Mesenchymal stem cell (in vitro differentiated cells and primary cell): ENCODE measurements at places on chromosomes 2 and 18.

GRCh38 chr2:20351555-20352229 lies 1.0 kb upstream of the PUM2 start:
- H3K36me3 ChIP-seq = peaks cover 3% of the 10 kb centered on the region
- no peak for DNase-seq
- H3K27me3 ChIP-seq = no peaks in the 10 kb centered on the region

- peaks cover 4% of the 10 kb centered on the region for H3K4me1 ChIP-seq
- H3K27me3 ChIP-seq = no peaks in the 10 kb centered on the region
- no peak overlapping the region for H3K4me3 ChIP-seq
These were observed 77.8 kb downstream of the CHRNA1 start for GRCh38 chr2:174686430-174686829.

GRCh38 chr2:161578998-161579397 lies 45.2 kb upstream of the SLC4A10 start:
- H3K27ac ChIP-seq = no peak overlapping the region
- no peak for DNase-seq
- peaks cover 4% of the 10 kb centered on the region for H3K27me3 ChIP-seq
- H3K4me1 ChIP-seq = no peaks in the 10 kb centered on the region

DNA sequence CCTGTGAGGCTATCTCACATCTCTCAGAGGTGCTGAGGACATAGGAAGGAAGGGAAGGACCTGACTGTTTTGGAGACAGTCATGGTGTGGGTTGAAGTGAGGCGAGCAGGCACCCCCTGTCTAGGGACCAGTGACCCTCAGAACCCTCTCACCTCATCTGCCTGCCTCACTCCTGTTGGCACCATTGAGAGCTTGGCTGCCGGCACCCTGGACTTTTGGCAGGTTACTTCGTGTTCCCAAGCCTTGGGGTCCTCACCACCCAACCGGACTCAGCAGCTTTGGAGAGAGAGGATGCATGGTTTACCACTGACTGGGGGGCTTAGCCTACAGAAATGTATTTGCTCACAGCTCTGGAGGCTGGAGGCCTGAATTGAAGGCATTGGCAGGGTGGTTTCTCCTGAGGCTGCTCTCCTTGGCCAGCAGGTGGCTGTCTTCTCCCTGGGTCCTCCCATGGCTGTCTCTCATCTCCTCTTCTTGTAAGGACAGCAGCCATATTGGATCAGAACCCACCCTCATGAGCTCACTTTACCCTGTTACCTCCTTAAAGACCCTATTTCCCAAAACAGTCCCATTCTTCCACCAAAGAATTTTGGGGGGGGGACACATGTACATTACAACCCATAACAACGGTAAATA lies 142.0 kb downstream of the TSN start:
- H3K27ac ChIP-seq = no peak overlapping the region
- H3K36me3 ChIP-seq = no peaks in the 10 kb centered on the region
- H3K4me3 ChIP-seq = no peak overlapping the region
- H3K4me1 ChIP-seq = peaks cover 3% of the 10 kb centered on the region
- peak; percentile 3 for DNase-seq

DNA sequence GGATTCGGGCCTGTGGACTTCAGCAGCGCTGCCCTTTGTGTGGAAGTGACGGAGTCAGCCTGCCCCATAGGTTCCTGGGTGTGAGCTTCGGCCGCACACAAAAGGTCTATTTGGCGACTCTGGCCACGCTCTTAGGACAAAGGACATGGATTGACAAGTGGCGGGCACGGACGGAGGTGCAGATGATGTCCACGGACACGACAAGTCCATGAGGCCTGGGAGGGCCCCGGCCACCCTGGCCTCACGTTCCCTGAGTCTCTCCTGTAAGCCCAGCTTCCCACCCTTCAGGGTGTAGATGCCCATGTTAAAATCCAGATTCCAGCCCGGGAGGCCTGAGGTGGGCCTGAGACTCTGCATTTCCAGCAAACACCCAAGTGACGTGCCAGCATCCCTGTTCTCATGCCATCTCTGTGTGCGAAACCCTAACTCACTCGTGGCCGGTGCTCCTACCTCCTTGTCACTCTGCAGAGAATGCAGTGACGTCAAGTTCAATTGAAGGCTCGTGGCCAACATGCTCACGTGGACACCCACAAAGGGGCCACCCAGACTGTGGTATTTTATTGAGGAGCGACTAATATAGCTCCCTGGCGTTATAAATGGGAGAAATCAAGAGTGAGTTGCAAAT lies 111.7 kb downstream of the RTP5 start:
- DNase-seq = no peak
- H3K27me3 ChIP-seq = peaks cover 21% of the 10 kb centered on the region
- H3K4me3 ChIP-seq = no peak overlapping the region

DNA sequence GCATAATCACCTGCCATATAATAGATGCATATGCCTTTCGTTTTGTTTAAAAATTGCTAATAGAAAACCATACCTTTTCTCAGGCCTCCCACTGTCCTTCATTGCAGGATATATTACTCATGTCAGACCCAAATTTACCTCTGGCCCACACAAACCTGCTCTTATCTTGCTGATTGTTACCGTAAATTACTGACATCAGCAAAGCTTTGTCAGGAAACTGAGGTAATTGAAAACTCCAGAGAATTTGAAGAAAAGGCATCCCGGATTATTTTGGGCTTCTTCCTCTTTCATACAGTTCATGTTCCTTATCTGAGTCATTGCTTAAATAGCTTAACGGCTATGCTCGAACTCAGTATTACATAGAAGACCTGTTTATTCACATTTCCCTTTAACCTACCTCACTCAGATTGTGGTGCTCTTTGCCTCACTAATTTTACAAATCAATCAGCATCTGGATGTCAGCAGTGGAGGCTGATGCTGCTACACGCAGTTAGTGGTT lies 145.7 kb downstream of the ZEB2 start:
- H3K4me1 ChIP-seq = peaks cover 4% of the 10 kb centered on the region
- H3K36me3 ChIP-seq = no peaks in the 10 kb centered on the region
- DNase-seq = peak; percentile 33
- no peaks in the 10 kb centered on the region for H3K27me3 ChIP-seq
- no peak overlapping the region for H3K27ac ChIP-seq

DNA sequence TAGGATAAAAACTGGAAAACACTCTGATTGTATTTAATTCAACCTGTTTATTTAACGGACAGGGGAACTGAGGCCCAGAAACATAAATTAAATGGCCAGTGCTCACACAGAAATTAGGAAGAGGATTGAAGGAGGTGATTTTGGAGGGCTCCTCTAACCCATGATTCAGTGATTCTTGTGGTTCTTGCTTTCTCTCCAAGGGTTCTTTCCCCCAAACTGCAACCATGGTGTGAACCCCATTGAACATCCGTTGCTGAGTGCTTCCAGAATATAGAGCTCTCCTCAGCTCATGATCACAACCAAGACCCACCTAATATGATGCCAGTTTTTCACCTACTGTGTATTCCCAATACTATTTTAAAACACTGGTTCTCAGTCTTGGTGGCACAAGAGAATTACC lies 41.4 kb downstream of the BMP10 start:
- peak overlapping the region; percentile 15 for H3K4me3 ChIP-seq
- peak overlapping the region; percentile 62 for H3K27ac ChIP-seq
- no peaks in the 10 kb centered on the region for H3K27me3 ChIP-seq
- H3K36me3 ChIP-seq = no peaks in the 10 kb centered on the region
- H3K4me1 ChIP-seq = peaks cover 16% of the 10 kb centered on the region

GRCh38 chr2:129879614-129880180 lies 99.8 kb upstream of the RAB6C start:
- peaks cover 22% of the 10 kb centered on the region for H3K27me3 ChIP-seq
- no peaks in the 10 kb centered on the region for H3K36me3 ChIP-seq
- DNase-seq = no peak
- H3K27ac ChIP-seq = no peak overlapping the region

DNA sequence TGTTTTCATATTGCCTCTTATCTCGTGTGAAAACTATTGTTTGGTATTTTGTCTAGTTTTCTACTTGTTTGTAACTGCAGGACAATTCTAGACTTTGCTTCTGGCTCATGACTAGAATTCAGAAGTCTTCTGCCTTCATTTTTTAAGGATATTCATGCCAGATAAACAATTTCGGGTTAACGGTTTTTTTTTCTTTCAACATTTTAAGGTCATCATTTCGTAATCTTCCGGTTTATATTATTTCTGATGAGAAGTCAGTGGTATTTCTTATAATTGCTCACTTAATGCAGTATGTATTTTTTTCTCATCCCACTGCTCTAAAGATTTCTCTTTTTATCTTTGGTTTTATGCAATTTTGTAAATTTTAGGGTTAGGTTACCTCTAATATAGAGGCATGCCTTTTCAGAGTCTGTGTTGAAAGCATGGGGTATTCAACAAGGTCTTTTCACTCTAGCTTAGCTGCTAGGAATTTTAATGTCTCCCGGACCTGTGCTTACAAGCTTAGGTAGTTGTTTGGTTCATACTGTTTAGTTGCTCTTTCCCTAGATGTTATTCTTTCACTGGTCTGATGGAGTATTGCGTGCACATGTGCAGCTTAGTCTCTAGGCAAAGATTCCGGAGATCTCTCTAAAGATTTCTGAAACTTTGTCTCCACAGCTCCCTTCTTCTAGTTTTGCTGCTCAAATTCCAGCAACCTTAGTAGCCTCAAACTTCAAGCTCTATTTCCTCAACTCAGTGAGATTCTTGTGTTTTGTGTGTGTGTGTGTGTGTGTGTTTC lies 198.1 kb downstream of the MCFD2 start:
- H3K27me3 ChIP-seq = no peaks in the 10 kb centered on the region
- peak overlapping the region; percentile 67 for H3K4me3 ChIP-seq
- H3K27ac ChIP-seq = peak overlapping the region; percentile 53
- H3K4me1 ChIP-seq = peaks cover 3% of the 10 kb centered on the region
- no peak for DNase-seq

DNA sequence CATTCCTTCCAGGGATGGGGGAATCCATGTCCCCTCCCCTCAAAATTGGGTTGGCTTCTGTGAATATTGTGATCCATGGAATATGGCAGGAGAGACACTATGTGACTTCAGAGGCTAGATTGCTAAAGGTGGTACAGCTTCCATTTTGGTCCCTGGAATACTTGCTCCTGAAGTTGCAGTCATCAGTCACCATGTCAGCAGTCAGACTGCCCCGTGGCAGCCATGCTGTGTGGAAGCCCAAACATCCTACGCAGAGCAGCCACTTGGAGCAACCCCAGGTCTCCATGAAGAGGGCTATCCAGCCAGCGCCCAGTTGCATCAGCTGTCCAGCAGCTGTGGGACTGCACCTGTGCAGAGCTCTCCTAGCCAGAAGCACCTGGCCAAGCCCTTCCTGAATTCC lies 15.8 kb upstream of the KDSR start:
- no peaks in the 10 kb centered on the region for H3K4me1 ChIP-seq
- H3K4me3 ChIP-seq = no peak overlapping the region
- H3K36me3 ChIP-seq = peaks cover 8% of the 10 kb centered on the region
- H3K27ac ChIP-seq = no peak overlapping the region
- no peaks in the 10 kb centered on the region for H3K27me3 ChIP-seq
- DNase-seq = no peak

GRCh38 chr2:163610817-163611556 lies 124.8 kb downstream of the FIGN start:
- H3K36me3 ChIP-seq = peaks cover 22% of the 10 kb centered on the region
- no peaks in the 10 kb centered on the region for H3K27me3 ChIP-seq
- no peak overlapping the region for H3K27ac ChIP-seq

DNA sequence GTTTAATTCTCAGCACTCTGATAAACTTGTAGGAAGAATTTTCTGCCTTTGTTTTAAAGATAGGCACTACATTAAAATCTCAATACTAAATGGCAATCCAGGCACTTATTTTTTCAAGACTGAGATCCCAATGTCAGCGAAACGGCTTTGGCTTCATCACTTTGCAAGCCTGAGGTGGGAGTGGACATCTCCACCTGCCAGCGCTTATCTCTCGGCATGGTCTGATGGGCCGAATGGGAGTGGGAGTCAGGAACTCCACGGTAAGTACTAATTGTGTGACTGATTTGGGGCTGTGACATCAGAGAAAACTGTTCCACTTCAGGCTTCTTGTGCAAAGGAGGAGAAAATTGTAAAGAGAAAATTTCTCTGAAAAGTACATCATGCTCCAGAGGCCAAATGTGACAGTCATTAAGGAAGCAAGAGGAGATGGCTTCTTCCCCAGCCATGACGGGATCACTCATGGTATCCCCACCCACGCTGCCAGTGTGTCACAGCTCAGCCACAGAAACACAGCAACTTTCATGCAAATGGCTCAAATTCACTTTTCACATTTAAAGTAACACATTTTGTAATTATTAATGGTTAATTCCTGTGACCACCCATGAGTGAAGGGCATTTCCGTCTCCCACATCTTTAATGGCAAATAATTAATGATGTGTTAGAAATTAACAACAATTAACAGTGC lies 385.5 kb upstream of the HNRNPA3 start:
- H3K27me3 ChIP-seq = peaks cover 16% of the 10 kb centered on the region
- no peak for DNase-seq
- no peaks in the 10 kb centered on the region for H3K4me1 ChIP-seq
- H3K36me3 ChIP-seq = no peaks in the 10 kb centered on the region

GRCh38 chr2:96131152-96131812 lies 7.0 kb downstream of the ASTL start:
- H3K27me3 ChIP-seq = peaks cover 56% of the 10 kb centered on the region
- H3K4me1 ChIP-seq = peaks cover 2% of the 10 kb centered on the region
- DNase-seq = no peak
- no peaks in the 10 kb centered on the region for H3K36me3 ChIP-seq
- no peak overlapping the region for H3K27ac ChIP-seq
- no peak overlapping the region for H3K4me3 ChIP-seq

DNA sequence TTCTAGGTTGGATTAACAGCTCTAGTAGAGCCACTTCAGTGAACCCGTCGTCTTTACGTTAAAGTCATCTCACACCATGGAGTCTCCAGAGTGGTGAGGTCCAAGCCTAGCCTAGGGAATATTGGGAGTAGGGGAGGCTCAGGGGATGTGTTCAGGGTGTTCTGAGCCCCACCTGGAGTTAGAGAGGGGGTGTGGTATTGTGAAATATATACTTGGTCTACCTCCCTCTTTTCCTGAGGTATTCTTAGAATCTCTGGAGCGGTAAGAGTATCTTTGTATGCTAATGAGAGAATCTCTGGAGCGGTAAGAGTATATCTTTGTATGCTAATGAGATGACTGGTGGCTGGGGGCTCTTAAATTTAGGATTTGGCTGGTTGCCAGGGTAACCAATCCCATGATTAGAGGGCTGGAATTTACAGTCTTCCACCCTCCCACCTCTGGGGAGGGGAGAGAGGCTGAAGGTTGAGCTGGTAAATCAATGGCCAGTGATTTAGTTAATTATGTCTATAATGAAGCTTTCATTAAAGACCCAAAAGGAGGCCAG lies 69.5 kb downstream of the INPP4A start:
- DNase-seq = no peak
- no peaks in the 10 kb centered on the region for H3K27me3 ChIP-seq
- no peak overlapping the region for H3K4me3 ChIP-seq
- H3K4me1 ChIP-seq = peaks cover 10% of the 10 kb centered on the region
- H3K36me3 ChIP-seq = peaks cover 4% of the 10 kb centered on the region

GRCh38 chr2:62321380-62322289 lies 125.7 kb downstream of the B3GNT2 start:
- no peaks in the 10 kb centered on the region for H3K27me3 ChIP-seq
- no peak overlapping the region for H3K4me3 ChIP-seq
- peaks cover 1% of the 10 kb centered on the region for H3K4me1 ChIP-seq

- H3K27me3 ChIP-seq = no peaks in the 10 kb centered on the region
- H3K36me3 ChIP-seq = no peaks in the 10 kb centered on the region
- H3K27ac ChIP-seq = no peak overlapping the region
- no peak for DNase-seq
These were observed 4.0 kb downstream of the CAPN13 start for GRCh38 chr2:30803281-30803680.
